ENCODE measurements at places on chromosomes 1 and 21.

DNA sequence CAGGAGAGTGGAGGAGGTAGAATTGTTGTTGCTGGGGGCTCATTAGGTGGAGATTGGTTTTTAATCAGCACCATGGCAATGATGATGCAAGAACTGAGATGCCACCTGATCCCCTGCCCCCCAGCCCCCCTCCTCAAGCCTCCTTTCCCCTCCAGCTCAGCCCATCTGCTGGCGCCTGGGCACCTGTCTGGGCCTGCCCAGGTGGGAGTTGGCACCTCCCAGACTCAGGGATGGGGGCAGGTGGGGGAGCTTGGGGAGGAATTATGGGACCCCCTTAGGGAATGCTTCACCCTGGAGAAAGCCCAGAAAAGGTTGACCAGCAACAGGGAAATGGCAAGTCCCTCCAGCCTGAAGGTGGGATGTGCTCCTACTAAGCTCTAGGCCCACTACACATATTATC is 1.5 kb upstream of the NHLH1 start:
- DNase-seq, result no peak

GRCh38 chr1:8533907-8534306 is 216.0 kb downstream of the SLC45A1 start:
- DNase-seq, result no peak

DNA sequence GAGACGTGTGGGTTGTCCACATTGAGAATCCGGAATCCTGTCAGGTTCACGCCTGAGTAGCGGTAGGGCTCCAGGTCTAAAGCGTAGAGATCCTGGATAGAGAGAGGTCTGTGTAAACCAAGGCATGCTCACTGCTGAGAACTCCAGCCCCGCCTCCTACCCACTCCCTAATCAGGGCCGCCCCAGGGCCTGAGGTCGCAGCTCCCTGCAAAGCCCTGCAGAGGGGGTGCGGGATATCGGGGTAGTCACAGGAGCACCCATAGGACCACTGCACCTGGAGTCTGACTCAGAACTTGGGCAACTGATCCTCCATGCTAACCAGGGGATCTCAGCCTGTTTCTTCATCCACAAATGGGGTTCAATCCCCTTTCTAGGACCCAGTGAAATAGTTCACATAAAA is 174.4 kb downstream of the GRIK3 start:
- no peak for DNase-seq

- DNase-seq, result no peak
These were observed 12.0 kb downstream of the AKT3 start for GRCh38 chr1:243837907-243838535.

- no peak for DNase-seq
These were observed 13.5 kb upstream of the ZBED6 start for GRCh38 chr1:203781962-203782361.

DNA sequence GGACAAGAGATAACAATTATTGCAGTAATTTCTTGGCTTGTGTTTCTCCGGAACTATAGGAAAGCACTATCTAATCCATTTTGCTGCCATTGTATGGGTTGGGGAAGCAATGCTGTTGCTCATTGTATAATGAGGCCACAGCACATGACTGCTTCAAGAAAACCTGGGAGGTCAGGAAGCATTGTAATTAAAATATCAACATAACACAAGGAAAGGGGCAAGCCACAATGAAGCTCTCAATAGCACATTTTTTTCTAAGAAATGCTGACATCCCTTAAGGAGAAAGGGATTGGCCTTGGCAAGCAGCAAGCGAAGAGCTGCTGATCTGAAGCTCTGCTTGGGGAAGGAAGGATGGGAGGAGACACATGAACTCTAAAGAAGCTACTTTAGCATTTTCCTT is 44.0 kb downstream of the PLPP3 start:
- no peak for DNase-seq

DNA sequence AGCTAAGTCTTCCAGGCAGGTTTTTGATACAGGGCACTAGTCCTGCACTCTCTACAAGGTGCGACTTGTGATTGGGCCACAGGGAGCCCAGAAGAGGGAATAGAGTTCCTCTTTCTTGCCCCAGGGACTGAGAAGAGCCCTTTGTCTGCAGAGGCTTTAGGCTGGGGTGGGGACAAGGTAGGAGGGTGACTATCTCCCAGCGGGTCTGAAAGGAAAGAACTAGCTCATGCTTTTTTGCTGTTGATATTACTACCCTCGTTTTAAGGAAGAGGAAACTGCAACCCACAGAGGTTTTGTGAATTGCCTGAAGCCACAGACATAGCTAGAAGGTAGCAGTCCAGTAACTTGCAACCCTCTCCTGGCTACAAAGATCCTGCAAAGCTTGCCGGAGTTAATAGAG is 615.2 kb downstream of the MATN1 start:
- DNase-seq, result no peak

GRCh38 chr21:27366646-27367235 is 399.9 kb upstream of the ADAMTS5 start:
- no peak for DNase-seq

GRCh38 chr1:245677461-245678240 is 522.9 kb downstream of the KIF26B start:
- DNase-seq, result no peak

DNA sequence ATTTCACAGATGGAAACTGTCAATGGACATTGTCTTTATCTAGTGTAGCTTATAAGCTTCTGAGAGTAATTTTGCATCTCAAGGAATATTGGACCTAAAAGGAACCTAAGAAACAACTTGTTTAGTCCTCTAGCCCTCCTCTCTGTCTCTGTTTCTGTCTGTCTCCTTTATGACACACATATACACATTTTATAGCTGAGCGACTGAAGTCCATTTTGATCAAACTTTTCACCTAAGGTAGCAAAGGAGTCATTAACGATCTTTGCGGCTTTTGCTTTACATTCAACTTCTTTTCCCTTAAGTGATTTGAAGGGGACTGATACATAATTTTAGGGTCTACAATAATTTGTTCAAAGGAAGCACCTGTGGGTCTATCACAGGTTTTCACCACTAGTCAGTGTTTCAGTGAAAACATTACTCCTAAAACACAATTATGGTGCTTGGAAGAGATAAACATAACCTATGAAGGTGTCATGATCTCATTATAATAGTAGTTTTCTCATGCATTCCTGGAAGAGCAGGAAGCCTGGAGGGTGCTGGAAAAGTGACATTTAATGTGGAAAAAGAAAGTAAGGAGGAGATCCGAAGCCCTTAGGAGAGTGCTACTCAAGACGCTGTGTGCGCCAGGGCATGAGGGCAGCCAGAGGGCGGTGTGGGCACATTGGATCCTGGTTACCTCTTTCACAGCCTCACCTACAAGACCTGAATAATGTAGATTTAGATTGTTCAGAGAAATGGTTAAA is 248.6 kb downstream of the DNM3 start:
- DNase-seq, result no peak

- DNase-seq, result no peak
These were observed at the start of gene C1QB for GRCh38 chr1:22652881-22653316. TSS of gene C1QB (plus strand) at chr1:22653236. CDS start at chr1:22659463, 6,227 bp downstream.

GRCh38 chr1:39791838-39792237 is 3.2 kb upstream of the BMP8B start:
- no peak for DNase-seq

GRCh38 chr1:3465935-3466321 is 11.5 kb downstream of the ARHGEF16 start:
- DNase-seq, result no peak

- no peak for DNase-seq
These were observed 213.0 kb downstream of the COL24A1 start for GRCh38 chr1:85943526-85943925.

DNA sequence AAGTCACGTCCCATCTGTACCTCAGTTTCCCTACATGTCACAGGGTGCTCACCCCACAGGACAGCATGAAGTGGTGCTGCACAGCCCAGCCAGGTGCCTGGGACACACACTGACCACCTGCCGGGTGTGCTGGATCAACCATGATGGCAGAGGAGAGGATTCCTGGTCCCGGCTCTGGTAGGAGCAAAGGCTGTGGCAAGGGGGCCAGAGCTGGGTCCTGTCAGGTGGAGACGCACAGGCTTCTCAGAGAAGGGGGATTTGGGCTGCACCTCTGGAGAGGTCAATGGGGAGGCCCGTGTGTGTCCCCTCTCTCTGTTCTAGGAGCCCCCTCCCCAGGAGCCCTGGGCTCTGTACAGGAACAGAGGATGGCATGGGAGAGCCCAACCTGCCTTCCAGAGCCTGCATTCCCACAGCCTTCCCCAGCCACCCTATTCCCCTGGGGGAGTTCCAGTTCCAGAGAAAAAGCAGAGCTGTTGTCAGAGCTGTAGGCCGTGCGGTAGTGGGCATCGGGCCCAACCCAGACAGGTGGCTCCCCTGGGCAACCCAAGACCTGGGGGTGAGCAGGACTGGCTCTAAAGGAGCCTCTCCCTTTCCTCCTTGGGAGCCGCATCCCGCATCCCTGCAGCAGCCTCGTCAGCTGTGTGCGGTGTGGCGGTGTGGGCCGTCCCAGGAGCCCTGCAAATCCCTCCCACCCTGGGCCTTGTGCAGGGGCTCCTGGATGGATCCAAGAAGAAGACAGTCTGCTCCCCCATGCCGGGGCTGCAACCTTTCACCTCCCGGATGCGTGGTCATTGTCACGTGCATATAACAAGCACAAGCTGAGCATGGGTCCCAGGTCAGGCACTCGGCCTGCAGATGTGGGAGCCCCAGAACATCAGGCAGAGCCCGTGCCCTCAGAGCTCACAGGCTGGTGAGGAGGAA is 2.9 kb upstream of the TFF3 start:
- no peak for DNase-seq

DNA sequence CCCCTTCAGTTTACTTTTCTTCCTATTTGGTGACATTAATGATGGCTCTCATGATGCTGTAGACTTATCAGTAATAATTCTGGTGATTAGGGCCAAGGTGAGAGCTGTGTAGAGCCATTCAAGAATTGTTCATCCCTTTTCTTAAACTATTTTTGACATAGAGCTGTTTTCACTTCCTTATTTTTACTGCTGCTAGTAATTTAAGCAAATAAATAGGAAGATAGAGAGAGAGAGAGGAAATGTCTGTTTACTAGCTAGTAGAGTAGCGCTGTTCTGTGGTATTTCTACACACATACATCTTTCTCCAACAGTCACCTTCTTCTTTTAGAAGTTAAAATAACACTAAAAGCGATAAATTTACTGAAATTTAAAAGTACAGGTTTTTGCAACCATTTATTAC is 678.0 kb upstream of the ZP4 start:
- DNase-seq, result no peak

DNA sequence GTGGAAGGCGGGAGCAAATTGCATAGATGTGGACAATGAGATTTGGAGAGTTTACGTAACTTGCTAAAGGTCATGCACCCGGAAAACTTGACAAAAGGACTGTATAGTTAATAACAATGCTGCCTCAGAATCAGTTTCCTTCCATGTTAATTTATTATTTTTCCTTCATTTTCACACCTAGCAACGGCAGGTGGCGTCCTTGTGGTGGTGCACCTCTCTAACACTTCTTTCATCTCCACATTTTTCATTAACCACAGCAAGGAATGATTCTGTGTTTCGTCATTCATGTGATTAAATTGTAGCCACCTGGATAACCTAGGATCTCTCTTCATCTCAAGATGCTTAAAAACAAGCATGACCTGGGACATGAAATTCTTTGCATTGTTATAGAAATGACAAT is 2133.0 kb downstream of the NCAM2 start:
- no peak for DNase-seq

All from cortex of kidney (tissue), 1 donor.